ENCODE measurements at places on chromosomes 3 and 15.

DNA sequence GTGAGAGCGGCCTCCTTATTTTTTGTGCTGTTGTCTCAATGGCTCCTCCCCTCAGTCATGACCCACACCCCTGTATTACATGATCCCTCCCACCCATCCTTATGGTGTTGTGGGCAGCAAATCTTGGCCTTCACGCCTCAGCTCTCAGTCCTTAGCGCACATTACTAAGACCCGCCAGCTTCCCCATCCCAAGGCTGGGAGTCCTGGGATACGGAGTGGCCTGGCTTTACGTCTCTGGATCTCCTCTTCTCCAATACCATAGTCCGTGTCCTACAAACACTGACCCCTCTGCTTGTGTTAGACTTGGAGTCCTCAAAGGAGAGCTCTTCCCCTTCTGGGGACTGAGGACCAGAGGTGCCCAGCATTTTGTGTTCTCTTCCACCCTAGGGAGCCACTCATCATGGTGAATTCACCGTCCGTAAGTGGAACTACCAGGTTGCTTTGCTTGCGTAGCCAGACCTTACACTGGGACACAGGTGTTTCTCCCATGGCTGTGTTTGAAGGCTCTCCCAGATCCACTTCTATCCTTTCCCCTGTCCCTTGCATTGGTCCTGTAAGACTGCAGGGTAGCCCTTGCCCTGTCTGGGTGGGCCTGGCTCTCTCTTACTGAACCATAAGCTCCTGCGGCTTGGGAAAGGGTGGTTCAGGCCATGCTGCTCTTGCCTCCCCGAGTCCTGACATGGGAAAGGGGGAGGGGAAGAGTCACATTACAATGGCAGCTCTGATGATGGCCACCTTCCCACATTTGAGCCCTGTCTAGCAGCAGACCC lies 13.6 kb downstream of the GRM2 start:
- DNase-seq, result no peak

DNA sequence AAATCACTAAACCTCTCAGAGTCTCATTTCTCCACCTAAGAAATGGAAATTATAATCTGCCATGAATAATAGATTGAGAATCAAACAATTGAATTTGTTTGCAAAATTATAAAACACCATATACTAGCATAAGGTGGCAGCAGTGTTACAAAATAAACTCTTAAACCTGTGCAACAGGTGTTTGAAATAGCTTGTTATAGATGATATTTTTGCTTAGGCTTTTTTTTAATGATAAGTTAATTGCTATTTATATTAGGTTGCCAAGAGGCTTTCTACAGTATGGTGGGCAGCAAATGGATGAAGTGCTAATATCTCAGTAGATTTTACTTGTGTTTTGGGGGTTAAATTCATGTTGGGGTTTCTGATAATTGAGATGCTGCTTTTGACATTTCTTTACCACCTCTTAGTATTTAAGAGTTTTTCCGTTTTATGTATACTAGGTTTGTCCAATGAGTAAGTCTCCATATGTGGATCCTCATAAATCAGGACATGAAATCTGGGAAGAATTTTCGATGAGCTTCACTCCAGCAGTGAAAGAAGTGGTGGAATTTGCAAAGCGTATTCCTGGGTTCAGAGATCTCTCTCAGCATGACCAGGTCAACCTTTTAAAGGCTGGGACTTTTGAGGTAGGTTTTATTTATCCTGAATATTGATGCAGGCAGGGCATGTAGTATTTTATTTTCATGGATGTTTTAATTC lies 19.6 kb downstream of the NR1D2 start:
- DNase-seq, result no peak

DNA sequence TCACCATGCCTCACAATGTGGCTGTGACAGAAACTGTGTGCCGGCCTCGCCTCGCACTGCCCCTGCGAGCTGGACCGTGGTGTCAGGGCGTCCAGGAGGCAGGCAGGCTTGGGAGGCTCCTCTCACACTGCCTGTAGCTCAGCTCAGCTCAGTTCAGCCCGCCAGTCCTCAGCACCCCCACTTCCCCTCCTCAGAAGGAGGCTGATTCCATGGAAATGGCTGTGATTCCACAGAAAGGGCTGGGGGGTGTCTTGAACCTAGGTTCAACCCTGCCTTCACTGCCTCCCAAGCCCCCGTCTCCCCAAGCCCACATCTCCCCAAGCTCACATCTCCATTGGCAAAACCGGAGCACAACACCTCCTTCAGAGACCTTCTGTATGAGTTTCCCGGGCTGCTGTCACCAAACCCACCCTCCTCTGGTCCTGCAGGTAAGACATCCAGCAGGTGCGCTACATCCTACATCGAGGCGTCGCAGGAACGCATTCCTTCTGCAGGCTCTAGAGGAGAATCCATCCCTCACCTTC lies 94.0 kb downstream of the OCA2 start:
- DNase-seq, result no peak

DNA sequence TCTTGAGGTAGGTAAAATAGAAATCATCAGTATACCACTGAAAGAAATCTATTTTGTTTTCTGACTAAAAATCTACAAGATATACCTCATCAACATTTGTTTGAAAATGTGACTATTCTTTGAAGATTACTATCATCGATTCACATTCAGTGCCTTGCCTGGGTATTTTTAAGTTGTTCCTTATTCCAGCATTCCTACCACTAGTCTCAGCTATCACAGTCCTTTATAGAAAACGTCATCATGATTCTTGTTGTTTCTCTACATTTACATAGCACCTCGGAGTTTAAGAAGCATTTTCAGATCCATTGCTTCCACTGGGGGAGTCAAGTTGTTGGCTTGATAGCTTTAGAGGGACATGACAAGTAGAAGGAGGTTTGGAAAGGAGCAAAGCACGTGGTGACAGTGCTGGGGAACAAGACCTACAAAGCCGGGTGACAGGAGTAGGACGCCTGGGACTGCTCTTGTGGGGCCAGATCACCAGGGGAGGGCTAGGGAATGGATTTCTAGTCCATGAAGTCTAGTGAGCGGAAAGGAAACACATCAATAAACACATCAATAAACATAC lies 61.5 kb downstream of the HES1 start:
- no peak for DNase-seq

DNA sequence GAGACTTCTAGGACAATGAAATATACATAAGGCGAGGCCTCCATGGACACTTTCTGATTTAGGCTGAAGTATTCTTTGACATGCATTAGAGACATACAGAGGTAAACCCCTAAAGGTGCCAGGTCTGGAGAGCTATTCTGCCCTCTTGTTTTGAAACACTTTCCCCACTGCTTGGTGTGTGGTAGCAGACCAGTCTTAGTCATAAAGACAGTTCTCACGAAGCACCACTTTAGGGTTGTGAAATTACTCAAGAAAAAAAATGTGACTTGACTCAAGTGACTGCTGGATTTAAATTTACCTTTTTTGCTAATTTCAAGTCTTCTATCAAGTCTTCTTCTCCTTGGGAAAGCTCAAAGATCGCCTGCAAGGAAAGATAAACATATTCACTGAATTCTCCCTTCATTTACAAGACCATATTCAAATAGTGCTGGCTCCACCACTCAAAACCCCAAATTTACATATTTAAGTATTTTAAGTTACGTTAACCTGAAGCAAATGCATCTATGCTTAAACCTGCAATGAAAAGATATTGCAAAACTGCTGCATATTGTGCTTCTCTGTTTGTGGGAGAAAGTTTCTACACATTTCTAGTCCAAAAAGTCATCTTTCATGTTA lies 48.4 kb downstream of the ARHGEF3 start:
- peak; percentile 17 for DNase-seq

DNA sequence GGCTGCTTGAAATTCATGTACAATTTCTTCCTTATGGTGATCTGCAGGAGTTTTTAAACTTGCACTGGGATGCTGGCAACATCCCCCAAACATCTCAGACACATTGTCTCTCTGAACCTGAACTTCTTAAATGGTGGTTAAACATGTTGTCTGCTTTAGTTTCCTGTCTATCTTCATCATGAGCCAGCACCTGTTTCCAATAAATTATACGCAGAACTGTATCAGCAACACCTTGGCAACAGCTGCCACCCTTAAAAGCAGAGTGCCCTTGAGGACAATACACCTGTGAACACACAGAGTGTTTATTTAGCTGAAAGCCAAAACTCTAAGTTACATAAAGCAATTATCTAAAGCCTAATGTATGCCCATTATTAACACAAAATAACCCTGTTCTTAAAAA lies 242.9 kb downstream of the WNT5A start:
- DNase-seq, result no peak

- DNase-seq, result no peak
Observed at GRCh38 chr3:31067004-31067403, 172.5 kb upstream of the GADL1 start.

- DNase-seq, result no peak
Observed at GRCh38 chr15:52511084-52511483, 17.6 kb downstream of the MYO5A start.

DNA sequence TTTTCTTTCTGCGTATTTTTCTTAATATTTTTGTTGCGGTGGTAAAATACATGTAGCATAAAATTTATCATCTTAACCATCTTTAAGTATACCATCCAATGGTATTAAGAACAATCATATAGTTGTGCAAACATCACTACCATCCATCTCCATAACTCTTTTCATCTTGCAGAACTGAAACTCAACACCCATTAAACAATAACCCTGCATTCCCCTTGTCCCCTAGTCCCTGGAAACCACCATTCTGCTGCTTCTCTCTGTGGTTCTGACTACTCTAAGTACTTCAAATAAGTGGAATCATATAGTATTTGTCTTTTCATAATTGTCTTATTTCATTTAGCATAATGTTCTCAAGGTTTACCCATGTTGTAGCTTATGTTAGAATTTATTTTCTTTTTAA lies 67.3 kb upstream of the EOMES start:
- DNase-seq, result no peak

DNA sequence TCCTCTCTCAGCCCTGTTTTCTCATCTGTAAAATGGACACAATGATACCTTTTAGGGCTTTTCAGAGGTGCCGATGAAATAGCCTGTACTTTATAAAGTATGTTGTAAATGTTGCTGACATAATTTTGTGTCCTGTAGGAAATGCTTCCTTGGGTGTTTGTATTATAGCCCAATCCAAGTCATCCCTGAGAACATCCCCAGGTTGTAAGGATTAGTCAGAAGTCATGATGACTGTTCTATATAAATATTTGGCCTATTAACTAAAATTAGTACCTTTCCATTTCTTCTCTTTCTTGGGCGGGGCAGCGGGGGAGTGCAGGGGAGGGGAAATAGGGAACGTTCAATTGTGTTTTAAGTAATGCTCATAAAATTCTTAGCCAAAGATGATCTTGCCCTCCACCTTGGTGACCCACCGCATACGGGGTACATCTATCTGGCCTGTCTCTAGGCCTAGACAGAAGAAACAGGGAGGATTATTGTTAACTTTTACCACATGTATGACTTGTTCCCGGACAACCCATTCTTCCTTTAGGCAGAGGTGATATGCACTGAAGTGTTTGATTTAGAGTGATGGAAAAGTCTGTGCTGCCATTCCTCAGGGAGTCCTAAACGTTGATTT lies 120.7 kb downstream of the VGLL4 start:
- DNase-seq, result no peak

GRCh38 chr3:107988460-107989175 lies 102.2 kb downstream of the CD47 start:
- DNase-seq, result no peak

DNA sequence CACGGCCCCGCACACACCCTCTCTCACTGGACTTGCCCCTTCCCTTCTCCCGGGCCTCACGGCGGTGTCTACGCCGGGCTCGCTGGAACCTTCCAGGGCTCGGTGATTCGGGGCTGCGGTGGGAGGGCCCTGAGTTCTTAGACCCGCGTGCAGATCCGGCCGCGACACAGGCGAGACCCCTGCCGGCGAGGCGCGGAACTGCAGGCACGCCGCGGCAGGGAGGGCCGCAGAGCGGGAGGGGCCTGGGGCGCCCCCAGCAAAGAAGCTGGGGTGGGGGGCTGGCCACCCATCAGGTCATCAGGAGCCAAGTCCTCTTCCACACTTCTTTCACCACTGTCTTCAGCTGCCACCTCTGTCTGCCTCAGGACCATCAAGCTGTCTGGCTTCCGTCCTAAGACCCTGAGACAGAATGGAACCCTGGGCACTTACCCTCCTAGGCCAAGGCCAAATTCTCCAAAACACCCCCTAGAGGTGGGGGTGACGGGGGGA lies 164.5 kb downstream of the XXYLT1 start:
- DNase-seq, result peak; percentile 66

DNA sequence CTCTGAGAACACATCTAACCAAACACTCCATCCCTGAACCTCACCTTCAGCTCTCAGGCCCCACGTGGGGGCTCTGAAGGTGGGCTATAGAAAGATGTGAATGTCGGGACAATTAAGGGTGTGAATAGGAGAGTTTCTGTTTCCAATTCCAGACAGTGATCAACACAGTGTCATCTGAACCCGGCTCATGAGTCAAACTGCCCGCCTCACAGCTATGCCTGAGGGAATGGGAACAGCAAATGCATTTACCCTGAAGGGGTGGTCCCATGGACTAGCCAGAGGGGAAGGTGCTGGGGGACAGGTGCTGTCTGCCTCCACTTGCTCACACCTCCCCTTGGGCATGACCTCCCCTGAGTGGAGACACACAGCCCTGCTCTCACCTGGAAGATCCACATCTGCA lies 6.3 kb downstream of the RTP2 start:
- no peak for DNase-seq

GRCh38 chr15:52181938-52182780 lies 9.0 kb downstream of the GNB5 start:
- no peak for DNase-seq

DNA sequence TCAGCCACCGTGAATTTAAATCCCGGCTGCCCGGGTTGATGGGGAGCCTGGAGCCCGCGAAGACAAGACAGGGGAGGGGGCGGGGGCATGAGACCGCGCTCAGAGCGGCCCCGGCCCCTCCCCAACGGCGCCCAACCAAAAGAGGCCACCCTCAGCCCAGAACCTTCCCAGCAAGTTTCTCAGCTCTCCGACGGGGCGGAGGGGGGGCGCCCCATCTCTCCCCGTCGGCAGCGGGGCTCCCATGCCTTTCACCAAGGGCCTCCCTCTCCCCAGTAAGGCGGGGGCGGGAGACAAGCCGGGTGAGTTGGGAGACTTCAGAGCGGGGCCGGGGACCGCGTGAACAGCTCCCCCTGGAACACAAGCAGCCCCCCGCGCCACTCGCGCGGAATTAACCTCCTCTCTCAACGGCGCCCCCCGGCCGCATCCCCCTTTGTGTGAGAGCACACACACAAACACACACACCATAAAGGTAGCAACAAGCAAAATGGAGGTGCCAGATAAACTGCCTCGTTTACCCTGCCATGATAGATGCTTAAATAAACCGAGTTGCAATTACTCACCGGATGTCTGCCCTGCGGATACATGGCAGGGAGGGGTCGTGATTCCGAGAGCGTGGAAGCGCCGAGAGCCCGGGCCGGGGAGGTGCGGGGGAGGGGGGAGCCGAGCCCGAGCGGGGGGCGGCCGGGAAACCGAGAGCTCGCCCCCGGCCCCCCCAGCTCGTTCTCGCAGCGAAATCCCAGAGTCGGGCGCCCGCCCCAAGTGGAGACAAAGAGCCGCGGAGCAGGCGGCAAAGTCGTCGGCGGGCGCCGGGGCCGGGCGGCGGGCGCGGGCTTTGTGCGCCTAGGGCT lies 1.3 kb downstream of the TLE3 start:
- peak; percentile 67 for DNase-seq

DNA sequence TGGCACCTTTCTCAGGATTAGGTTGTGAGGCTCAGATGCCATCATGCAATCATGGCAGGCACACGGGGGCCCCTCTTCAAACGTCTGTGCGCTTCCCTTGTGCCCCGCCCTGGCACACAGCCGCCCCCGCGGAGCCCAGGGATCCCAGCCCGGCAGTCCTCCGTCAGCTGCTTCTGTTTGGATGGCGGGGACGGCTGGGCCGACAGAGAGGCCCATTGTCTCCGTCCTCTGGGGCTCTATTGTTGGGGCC lies 849 bp upstream of the HDAC11 start:
- peak; percentile 59 for DNase-seq

GRCh38 chr15:62389885-62390790 lies 225.1 kb upstream of the C2CD4B start:
- peak; percentile 65 for DNase-seq

All from activated CD4-positive, alpha-beta T cell treated with anti-CD3 and anti-CD28 coated beads, Interleukin-2, amount 50 U/mL, for 48 hours (primary cell).